ENCODE measurements at places on chromosomes 1 and 21.

GRCh38 chr1:98034505-98034904, 113.7 kb upstream of the DPYD start:
- no peak for DNase-seq

GRCh38 chr1:147109041-147109440, 63.2 kb downstream of the PRKAB2 start:
- DNase-seq = no peak

GRCh38 chr1:216723274-216723780, at the start of gene ESRRG:
Gene ESRRG (minus strand): TSS chr1:216723429. CDS start chr1:216723299, 130 bp downstream.
- no peak for DNase-seq

DNA sequence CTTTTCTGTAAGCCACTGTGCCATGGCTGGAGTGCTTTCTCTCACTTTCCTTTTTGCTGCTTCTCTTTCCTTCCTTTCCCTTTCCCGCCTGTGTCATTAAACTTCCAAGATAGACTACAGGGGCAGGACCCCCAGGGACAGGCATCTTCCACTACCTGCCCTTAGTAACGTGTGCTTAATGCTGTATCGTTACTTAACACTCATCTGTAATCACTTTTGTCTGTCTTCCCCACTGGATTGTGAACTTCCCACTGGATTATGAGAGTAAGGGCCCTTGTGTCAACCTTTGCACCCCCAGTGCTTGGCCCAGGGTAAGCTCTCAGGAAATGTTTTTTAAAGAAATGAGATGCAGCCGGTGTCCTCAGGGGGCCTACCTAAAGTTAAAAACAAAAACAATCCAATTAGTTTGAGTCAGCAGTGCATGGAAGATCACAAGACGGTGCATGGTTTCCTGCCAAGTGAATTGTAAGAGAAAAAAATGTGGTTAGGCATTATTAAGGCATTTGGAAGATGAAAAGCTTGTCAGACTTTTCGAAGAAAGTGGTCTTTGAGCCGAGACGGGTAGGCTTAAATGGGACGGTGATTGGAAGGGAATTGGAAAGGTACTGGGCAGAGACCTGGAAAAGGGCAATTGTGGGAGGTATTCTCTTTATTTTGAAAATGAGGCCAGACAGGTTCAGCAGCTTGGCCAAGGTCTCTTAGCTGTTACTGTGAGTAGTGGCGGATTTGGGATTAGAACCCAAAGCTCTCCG, 958 bp downstream of the LYPLAL1 start:
- DNase-seq = peak; percentile 40

- no peak for DNase-seq
Measured at GRCh38 chr1:150162582-150162861, 12.8 kb downstream of the PLEKHO1 start.

DNA sequence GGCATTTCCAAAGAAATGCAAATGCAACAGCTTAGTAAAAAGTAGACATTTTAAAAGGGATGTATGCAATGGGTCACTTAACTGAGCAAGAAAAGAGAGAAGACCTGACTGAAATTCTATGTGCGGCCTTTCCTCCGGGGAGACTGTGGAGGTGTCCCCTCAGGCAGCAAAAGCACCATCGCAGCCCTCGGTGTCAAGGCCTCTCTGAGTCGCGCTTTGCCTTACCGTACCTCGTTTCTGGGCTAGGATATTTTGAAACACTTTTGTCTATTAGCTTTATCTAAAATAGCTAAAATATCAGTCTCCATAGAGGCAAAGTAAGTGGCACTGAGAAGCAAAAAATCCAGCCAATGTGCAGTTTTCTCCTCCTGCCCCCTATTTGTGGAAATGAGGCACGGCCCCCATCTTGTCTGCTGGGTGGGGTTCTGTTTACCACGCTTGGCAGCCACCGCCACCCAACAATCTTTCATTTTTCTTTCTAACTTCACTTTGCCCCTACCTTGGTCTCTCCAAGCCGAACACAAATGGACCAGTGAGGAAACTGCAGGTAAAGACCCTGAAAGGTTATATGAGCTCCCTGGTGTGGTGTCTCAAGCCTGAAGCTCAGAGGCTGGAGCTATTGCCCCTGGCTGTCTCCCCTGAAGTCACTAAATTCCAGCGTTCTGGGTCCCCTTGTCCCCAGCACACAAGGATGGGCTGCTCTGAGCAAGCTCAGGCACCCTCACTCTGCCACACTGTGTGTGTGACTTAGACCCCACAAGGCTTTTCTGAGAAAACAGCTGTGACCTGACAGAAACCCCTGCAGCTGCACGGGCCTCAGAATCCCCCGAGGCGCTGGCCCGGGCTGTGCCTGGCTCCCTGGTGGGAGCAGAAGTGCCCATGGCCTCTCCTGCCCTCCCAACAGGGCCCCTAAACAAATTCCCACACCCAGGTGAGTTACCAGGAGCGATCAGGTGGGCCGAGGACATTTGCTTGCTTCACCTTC, 1.6 kb downstream of the CD247 start:
- DNase-seq = peak; percentile 53

GRCh38 chr1:100941580-100942216, 45.8 kb downstream of the SLC30A7 start:
- no peak for DNase-seq

- no peak for DNase-seq
Measured at GRCh38 chr1:175195798-175196197, 3.2 kb upstream of the KIAA0040 start.

DNA sequence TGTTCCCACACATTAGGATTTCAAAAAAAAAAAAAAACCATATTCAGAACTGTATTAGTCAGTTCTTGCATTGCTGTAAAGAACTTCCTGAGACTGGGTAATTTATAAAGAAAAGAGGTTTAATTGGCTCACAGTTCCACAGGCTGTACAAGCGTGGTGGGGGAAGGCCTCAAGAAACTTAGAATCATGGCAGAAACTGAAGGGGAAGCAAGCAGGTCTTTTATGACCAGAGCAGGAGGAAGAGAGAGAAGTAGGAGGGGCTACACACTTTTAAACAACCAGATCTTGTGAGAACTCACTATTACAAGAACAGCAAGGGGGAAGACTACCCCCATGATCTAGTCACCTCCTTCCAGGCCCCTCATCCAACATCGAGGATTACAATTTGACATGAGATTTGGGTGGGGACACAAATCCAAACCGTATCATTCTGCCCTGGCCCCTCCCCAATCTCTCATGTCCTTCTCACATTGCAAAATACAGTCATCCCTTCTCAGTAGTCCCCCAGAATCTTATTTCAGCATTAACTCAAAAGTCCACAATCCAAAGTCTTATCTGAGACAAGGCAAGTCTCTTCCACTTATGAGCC, 51.8 kb downstream of the POU2F1 start:
- no peak for DNase-seq

DNA sequence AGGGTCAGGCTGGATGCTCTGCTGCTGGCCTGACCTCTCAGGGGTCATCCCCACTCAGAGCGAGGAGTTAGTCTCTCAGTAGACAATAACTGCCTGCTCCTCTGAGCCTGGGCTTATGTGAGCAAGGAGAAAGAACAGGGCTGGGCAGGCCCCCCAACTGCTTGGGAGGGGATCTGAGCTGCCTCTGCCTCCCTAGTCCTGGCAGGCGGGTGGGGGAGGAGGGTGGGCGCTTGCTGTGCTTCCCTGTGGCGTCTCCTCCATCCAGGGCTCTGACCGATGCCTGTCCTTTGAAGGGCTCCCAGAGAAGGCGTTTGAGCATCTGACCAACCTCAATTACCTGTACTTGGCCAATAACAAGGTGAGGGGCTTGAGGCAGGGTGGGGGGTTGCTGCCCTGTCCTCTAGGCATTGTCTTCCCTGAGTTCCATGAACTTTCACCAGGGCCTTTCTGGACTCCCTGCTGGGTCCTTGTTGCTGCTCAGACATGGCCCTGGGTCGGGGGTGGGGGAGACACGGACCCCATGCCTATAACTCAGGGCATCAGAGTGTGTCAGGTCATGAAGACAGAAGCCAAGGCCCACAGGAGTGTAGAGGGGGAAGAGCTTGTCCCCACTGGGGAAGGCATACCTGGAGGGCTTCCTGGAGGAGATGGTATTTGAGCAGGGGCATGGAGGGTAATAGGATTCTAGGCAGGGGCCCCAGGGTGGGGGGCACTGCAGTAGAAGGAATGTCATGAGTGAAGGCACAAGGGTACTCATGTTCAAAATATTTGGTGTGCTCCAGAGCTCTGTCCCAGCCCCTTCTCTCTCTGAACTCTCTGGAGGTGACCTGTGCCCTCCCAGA, 12.5 kb downstream of the PODN start:
- DNase-seq = no peak

DNA sequence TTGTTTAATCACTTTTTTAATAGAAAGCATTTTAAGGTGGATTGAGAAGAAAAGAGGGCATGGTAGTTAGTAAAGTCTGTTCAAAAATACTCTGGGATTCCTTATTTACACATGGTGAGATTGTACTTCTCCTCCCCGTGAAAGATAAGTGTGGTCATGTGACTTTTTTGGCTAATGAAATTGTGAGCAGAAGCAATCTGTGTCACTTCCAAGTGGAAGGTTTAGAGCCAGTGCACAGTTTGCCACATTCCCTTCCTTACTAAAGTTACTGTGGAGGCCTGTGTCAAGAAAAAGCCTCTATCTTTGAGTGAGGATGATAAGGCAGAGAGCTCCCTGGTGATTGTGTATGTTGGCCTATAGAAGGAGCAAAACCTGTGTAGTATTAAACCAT, 471.3 kb downstream of the OMA1 start:
- no peak for DNase-seq

- DNase-seq = no peak
Measured at GRCh38 chr1:111907321-111907720, 82.1 kb downstream of the KCND3 start.

DNA sequence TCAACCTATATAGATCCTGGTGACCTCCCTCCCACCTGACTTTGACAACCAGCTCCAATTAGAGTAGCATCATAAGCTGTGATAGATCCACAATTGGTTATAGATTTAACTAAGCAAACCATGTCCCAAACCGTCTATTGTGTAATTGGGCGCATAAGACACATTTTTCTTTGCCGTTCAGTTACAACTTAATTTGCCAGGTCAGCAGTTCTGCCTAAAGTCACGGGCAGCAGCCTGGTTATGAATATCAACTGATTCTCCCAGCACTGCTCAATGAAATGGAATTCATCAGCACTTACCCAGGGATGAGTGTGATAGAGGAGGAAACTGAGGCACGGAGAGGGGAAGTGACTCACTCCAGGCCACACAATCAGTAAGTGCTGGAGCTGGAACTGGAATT, 73.4 kb downstream of the KLHDC7A start:
- no peak for DNase-seq

GRCh38 chr1:213996320-213997037, 8.7 kb downstream of the PROX1 start:
- no peak for DNase-seq

DNA sequence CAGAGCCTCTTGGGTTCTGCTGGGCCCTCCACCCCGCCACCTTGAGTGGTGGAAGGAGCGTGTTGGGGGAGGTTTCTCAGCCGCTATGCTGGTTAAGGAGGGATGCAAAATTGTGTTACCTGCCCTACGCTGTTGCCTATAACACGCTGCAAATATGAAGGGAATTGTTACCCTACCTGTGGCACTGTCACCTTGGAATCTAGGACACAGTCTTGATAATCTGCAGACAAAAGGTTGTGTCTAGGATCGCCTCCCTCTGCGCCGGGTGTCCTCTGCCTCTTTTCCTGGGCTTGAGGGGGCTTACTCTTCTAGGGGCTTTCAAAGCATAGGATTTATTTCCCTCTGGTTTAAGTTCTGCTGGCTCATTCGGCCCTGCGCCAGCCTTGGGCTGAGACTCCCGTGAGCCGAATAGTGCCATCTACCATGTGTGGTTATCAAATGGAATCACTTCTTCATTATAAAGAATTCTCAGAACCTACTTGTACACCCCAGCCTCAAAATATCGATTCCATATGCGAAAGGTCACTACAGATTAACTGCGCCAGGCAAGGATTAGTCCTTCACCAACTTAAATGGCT, 697 bp downstream of the SLC22A15 start:
- no peak for DNase-seq

DNA sequence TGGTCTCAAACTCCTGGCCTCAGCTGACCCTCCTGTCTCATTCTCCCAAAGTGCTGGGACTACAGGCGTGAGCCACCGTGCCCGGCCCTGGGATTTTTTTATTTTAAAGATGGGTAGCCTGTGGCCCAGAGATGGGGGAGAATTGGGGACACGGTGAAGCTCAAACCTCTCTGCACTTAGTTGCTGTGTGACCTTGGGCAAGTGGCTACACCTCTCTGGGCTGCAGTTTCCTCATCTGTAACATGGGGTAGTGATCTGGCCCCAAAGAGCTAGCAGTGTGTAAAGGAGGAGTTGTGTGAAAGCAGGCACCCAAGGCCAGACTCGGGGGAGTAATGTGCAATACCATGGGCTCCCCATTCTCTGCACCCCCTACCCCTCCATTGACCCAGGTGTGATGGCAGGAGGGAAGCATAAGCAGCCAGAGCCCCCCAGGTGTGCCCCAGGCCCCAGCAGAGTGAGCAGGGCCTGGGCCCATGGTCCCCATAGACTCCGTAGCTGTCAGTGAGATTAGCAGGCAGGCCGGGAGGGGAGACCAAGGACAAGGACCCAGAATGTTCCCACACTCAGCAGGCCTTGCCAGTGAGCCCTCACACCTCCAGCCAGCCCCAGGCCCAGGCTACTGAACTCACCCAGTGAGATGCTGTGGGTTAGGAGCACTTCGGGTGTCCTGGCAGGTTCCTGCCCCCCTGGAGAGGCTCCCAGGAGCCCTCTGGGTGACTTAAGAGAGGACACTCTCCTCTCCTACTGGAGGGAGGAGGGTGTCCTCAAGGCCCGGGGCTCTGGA, 17.9 kb downstream of the TNFRSF8 start:
- no peak for DNase-seq

GRCh38 chr1:39959651-39960333, 4.8 kb downstream of the MFSD2A start:
- no peak for DNase-seq

DNA sequence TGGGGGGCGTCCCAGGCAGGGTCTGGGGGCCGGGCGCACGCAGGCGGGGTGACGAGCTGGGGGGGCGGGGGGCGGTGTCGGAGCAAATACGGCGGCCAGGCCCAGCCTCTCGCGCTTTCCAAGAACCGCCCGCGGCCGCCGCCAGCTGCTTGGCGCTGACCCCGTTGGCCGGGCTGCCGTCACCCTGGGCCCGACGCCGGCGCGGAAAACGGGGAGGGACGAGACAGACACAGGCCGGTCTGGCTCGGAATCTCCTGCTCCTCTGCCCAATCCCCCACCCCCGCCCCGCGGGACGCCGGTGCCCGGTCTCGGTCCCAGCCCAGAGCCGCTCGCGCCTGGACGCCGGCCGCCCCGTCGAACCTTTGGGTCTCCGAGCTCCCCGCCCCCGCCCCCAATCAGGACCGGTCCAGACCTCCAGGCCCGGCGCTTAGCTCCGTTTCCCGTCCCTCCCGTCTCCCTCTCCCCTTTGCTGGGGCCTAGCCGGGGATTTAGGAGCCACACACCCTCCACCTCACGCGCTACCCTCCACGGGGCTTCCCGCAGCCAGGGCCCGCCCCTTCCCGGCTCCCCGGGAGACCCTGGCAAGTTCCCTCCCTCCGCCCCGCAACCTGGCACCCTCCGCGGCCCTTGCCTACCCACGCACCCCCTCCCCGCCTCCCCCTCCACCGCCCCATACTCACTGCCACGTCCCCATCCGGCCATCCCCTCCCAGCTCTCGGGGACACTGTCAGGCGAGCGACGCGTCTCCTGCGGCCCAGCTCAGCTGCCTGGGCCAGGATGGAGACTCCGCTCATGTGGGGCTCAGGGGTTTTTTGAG, 800 bp upstream of the MMP23B start:
- no peak for DNase-seq

- no peak for DNase-seq
Measured at GRCh38 chr21:39721885-39722284, 23.1 kb upstream of the IGSF5 start.
